ENCODE measurements at places on chromosomes 3 and 15.

- DNase-seq: no peak
Measured at GRCh38 chr3:115999613-116000012, 376.3 kb downstream of the GAP43 start.

- DNase-seq: no peak
Measured at GRCh38 chr15:48766196-48766595, 44.7 kb downstream of the CEP152 start.

DNA sequence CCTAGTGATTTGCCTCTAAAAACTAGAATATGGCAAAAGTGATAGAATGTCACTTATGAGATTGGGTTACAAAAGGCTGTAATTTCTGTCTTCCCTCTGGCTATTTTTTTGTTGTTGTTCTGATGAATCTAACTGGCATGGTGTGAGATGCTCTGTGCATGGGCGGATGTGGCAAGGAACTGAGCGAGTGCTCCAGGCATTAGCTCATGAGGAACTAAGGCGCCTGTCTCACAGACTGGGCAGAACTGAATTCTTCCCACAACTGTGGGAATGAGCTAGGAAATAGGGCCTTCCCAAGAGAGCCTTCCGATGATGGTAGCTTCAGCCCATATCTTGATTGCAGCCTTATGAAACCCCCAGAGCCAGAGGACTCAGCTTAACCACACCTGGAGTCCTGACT is 222.5 kb downstream of the NR2F2 start:
- DNase-seq: peak; percentile 36

DNA sequence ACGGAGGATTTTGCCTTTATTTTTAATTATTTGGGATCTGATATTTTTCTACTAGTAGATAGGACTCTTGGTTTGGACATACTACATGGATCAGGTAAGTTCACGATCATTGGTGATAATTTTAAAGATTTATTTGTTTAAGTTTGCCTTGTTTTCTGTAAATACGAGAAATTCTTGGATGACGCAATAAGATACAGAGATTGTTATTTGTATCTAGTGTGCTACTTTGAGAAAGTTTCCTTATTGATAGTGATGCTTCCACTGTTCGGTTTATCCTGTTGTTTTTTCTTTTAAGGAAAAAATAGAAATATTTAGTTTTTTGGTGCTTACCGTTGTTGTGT is 577 bp downstream of the CHD2 start:
- DNase-seq: no peak

DNA sequence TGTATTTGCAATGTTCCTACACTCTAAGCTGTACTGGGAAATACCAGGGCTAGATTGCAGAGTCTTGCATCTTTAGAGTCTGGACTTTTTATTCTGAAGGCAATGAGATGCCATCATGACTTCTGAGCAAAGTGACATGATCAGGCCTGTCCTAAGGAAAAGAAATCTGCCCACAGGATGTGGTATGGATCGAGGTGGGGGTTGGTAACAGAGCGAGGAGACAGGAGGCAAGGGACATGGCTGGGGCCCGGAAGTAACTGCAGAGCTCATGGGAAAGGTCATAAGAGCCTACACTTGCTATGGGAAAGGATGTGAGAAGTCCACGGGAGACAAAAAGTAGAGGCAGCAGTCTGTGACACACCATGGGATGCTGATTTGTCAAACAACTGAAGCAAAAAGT is 121.5 kb downstream of the OXNAD1 start:
- no peak for DNase-seq

GRCh38 chr3:157091083-157091833 is 68.7 kb downstream of the CCNL1 start:
- DNase-seq: no peak

DNA sequence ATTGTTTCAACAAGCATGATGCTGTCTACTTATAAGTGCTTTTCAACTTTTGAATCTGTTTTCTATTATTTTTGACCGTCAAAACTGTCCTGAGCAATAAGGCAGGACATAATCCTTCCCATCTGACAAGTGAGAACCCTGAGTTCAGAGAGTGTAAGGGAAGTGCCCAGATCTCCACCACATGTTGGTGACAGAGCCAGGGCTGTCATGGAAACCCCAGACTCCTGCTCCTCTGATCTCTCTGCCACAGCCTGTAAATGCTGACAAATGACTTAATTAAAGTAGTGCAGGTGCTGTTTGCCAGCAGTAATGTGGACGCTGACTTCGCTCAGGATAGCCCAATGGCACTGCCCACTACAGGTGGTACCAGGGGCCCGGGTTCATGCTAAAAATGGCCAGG is 40.3 kb downstream of the SPSB4 start:
- DNase-seq: no peak

- DNase-seq: no peak
Measured at GRCh38 chr3:156252656-156253055, 132.3 kb downstream of the KCNAB1 start.

DNA sequence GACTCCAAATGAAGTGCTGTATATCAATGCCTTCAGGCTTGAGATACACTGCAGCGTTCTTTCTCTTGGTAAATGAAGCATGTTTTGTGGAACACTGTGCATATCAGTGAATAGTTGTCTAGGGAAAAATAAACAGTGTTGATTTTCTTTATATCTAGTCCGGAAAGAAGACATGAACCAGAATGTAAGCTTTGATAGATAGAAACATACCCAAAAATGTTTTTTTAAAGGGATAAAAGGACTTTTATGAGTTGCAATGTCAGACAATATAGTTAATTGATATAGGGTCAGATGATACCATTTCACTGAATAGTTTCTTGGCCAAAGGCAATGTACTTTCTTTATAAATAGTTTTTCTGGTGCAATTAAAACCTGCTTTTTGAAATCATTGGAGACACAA is 1037.8 kb downstream of the OTOL1 start:
- DNase-seq: no peak

GRCh38 chr3:13005301-13005700 is 67.9 kb downstream of the IQSEC1 start:
- no peak for DNase-seq

GRCh38 chr15:75171408-75171807 is 30.3 kb upstream of the C15orf39 start:
- no peak for DNase-seq

DNA sequence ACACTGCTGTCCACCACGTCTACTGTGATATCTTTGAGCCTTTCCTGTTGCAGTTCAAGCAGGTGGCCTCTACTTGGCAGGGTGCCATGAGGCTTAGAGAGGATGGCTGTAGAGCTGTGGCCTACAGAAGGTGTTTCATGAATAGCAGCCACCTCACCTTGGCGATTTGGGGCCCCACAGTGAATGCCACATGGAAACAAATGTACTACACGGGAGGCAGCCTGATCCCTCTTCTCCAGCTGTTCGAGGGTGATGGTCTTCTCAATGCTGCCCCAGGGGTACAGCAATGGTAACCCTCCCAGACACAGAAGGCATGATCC is 70.7 kb downstream of the FAM43A start:
- no peak for DNase-seq

DNA sequence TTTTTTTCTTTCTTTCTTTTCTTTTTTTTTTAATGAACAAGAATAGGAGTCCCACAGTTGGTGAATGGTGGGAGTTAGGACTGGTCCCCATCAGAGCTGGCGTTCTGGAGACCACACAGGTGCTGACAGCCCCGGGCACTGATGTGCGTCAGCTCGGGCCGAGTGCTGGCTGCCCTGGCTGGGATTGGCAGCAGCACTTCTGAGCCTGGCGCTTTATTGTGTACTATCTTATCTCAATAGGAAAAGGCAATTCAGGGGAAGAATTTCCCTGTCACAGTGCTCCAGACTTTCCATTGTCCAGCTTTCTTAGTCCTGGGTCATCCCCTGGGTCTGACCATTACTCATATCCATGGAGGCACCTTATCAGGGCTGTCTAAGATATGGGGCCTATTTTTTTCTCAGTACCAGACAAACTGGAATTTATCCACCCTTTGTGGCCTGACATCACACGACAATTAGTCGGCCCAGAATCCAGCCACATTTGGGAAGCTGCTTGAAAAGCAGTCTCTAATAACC is 54.1 kb downstream of the TMEM44 start:
- DNase-seq: no peak

DNA sequence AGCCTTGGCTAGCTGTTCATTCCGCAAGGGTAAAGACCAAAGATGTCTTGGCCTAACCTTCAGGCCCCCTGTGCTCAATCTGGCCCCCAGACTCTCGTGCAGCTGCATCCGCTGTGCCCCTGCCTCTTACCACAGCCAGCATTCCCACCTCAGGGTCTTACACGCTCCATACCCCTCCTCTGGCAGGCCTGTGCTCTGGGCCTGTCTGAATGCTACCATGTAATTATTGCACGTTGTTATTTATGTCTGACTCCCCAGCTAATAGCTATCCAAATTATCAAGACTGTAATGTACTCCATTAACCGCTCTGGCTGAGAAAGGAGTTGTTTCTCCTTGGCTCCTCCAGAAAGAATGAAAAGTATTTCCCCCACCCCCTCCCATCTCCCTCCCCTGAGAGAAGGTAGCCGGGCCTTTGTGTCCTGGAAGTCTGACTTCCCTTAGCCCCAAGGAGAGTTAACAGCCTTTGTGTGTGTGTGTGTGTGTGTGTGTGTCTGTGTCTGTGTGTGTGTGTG is 54.5 kb upstream of the UBE2E1 start:
- DNase-seq: no peak

DNA sequence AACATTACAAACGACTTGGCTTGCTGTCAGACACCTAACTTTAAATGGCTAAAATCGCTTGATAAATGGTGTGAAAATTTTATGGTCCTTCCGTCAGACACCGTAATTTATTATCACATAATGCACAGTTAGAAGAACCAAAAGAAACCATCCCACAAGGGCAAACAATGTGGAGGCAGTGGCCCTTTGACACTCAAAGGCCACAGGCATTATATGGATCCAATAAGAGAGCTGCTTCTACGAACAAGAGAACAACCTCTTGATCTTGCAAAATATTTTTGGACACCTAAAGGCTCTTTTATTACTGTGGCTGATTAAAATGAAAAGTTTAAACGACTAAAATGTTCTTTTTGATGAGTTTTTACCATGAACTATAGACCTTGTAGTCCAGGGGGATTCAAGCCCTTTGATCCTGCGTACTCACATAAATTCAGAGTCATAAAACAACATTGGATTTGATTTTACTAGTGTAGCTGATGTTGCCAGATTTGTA is 202.8 kb downstream of the FMN1 start:
- no peak for DNase-seq

DNA sequence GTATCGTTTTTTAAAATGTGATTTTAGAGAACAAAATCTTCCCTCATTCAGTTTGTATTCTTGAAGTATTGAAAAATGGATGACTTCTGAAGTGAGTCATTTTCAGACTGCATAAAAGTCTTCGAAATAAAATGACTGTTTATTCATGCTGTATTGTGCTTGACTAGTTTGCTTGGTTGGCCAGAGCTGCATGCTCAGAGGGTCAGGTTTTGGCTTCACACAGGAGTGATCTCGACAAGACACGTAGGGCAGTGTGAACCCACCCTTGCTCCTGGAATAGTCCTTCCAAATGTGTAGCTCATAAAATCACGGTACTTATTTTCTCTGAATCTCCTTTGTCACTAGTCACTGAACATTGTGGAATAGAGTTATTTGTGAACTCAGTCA is 73.3 kb downstream of the FNDC3B start:
- DNase-seq: no peak

GRCh38 chr15:55270291-55270690 is 19.3 kb downstream of the RAB27A start:
- no peak for DNase-seq

- DNase-seq: no peak
Measured at GRCh38 chr15:47503876-47504275, 213.4 kb upstream of the SEMA6D start.

DNA sequence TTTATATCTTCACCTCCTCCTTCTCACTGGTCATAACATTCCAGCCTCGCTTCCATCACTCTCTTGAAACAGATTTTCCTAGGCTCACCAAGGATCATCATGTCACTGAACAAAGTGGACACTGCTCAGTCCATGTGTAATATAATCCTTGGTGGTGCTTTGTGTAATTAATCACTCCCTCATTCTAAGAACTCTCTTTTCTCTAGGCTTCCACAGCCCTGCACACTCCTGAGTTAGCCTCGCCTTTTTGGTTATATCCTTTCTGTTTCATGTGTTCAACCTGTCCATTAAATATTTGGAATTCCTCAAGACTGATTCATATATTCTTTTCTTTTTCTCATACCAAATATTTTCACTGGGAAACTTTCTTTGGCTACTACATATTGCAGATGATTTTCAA is 440.8 kb downstream of the PYDC2 start:
- no peak for DNase-seq

DNA sequence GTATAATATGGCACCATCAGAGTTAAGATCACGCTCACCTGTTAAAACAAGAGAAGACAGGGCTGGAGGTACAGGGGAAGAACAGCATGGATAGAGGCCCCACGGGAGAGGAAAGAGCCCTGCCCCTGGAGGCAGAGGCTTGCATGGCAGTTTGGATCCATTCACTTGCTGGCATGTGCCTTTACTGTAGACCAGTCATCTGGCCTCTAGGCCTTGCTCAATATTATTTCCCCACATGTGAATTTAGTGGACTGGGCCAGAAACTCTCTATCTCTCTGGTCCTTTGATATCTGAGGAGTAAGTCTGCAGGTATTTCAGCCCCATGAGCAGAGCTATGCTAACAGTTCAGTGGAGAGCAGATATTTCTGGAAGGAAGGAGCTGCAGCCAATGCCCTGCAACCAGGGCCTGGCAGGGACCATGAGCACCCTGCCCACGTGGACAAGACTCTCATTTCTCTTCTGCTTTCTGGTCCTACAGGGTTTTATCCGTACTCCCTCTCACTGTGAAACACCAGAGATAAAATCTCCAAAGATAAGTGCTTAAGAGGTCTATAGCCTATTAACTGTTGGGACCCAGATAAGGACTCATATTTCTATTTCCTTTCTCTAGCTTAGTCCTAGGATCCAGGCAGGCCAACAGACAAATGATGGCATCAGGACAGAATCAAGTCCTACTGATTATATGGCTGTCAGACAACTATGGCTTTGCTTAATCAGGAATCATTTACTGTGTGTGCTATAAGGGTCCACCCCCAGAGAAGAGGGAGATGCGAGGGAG is 65.0 kb downstream of the CLDN11 start:
- DNase-seq: no peak

DNA sequence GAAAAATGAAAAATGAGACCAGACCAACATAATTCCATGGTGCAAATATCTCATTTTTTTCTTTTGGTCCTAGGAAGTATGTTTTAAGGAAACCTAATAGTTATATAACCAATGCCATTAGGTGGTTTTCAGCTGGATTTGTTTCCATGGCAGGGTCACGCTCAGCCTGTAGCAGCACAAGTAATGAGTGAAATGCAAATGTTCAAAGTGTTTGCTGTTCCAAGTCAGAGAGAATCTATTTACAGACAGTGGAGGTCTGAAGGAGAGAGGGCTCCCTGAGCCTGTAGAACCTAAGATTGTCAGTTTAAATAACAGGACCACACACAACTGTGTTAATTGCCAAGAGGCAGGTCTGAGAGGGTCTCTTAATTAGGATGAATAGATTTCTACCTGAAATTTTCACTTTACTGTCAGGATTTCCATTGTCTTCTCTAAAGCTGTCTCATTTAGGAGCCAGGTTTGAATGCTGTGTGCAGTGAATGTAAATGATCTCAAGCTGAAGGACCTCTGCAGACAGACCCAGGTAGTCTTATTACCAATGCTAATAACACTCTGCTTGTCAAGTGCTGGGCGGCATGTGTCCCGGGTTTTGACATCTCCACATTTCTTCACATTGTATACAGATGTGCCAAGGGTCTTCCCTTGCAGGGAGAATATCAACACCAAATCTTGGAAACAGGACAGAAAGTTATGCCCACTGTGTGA is 317.3 kb upstream of the NECTIN3 start:
- DNase-seq: no peak

All from T1000 (cell line).